ENCODE measurements at places on chromosomes 3 and 15.

- no peak for DNase-seq
These were observed 192.7 kb upstream of the TOPAZ1 start for GRCh38 chr3:44048949-44049348.

DNA sequence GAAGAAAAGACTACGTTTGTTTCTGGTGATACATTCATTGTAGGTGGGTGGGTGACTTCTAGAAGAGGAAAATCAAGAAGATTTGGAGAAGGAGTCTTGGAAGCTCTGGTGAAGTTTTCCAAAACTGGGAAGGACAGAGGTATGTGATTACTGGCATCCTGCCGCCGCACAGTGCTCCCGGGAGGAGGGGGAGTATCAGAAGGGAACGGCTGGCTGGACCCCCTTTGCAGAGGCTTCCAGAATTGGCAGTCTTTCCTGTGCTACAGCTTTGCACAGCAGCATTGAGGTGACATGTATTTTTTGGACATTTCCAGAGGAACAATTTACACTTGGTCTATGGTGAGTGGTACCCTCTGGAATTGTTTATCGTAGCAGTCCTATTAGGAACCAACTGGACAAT lies 75.7 kb upstream of the EOMES start:
- DNase-seq: no peak

DNA sequence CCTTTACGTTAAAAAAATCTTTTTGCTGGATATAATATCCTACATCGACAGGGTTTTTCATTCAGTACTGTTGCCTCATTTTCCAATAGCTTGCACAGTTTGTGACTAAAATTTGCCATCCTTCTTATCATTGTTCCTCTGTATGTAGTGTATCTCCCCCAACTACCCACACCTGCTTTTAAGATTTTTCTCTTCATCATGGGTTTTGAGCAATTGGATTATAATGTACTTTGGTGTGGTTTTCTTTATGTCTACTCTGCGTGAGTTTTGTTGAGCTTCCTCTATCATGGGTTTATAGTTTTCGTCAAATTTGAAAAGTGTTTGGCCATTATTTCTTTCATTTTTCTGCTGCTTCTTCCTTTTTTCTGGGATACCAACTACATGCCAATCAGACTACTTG lies 39.6 kb upstream of the MEF2A start:
- no peak for DNase-seq

DNA sequence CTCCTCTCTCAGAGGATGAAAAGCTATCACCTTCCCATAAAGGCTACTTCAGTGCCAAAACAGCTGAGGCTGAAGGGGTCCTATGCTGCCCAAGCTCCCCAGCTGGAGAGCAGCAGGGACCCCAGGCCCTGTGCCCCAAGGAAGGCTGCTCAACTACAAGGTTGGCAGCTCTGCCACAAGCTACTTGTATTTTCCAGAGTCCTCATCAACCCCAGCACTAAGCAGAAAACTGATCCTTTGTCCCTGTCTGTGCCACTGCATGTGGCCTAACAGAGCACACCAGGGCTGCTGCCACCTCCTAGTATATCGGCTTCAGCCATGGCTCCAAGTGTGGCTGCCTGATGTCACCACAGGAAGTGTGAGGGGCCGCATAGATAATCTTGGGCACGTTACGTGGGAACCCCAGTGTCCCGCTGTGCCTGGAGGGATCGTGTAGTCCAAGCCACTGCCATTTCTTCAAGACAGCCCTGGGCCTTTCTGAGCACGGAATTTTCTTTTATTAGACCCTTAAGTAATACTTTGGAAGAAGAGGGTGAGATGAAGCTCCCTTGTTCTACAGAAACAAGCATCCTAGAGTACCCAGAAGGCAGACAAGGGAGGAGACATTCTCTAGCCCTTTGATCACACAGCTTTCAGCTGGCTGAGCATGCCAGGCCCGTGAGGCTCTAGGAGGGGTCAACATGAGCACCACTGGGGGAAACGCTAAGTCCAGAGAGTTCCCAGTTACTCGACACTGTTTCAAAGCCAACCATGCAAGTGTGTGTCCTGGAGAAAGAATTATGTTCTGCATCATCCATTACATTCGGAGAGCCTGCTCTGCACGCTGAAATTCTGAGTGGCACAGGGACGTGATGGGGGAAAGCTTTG lies 60.7 kb downstream of the CAPN7 start:
- no peak for DNase-seq

DNA sequence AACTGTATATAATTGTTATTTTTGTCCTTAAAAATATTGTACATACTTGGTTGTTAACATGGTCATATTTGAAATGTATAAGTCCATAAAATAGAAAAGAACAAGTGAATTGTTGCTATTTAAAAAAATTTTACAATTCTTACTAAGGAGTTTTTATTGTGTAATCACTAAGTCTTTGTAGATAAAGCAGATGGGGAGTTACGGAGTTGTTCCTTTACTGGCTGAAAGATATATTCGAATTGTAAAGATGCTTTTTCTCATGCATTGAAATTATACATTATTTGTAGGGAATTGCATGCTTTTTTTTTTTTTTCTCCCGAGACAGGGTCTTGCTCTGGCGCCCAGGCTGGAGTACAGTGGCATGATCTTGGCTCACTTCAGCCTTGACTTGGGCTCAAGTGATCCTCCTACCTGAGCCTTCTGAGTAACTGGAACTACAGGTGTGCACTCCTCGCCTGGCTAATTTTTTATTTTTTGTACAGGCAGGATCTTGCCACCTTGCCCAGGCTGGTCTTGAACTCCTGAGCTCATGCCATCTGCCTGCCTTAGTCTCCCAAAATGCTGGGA lies 10.7 kb downstream of the NFKBIZ start:
- DNase-seq: no peak

DNA sequence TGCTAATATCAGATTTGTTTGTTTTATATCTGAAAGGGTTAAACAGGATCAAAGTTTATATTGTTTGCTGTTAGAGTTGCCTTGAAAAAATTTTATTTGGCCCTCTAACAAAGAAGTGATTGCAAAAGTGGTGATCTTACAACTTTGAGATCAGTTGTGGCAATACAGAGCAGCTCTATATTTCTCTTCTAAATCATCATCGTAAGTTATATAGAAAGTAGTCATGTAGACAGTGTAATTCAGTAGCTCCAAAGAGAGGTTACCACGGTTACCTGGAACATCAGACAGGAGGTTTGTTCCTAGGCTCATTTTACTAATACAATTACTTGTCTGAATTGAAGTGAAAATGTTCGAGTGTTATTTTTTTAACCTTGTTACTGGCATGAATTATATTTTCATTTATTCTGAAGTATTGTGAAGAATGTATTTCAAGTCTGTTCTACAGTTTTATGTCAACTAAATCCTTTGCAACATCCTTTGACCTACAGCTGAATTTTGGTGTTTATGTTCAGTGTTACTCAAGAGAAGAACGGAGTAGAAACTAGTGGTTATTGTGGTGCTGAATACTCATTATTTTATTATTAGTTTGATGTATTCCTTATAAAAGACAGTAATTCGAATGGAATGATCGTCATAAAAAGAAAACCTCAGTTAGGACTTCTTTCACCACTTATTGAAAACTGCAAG lies 214.2 kb downstream of the NAALADL2 start:
- DNase-seq: no peak

DNA sequence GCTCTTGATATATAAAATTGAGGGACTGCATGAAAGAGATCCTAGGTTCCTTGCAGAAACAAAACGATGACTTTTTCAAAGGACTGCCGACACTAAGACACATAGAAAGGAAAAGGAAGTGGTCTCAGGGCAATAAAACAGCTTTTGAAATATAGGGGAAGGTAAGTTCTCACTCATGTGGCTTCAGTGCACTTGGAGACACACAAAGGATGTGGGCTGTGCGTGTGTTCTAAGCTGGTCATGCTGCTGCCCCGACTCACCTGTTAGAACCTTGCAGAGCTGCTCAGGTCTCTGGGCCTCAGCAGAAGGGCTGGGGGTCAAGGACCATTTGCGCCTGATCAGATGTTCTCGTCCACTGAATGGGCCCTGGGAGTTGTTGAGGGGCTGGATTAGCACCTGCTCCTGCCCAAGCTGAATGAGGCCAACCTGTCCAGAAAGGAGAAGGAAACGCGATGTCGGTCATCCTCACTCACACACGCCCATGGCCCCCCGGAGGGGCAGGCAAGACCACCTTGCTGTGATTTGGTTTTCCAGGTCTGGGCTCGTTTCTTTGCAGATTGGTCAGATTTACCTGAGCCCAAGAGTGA lies 11.1 kb downstream of the ADAMTS17 start:
- DNase-seq: no peak

DNA sequence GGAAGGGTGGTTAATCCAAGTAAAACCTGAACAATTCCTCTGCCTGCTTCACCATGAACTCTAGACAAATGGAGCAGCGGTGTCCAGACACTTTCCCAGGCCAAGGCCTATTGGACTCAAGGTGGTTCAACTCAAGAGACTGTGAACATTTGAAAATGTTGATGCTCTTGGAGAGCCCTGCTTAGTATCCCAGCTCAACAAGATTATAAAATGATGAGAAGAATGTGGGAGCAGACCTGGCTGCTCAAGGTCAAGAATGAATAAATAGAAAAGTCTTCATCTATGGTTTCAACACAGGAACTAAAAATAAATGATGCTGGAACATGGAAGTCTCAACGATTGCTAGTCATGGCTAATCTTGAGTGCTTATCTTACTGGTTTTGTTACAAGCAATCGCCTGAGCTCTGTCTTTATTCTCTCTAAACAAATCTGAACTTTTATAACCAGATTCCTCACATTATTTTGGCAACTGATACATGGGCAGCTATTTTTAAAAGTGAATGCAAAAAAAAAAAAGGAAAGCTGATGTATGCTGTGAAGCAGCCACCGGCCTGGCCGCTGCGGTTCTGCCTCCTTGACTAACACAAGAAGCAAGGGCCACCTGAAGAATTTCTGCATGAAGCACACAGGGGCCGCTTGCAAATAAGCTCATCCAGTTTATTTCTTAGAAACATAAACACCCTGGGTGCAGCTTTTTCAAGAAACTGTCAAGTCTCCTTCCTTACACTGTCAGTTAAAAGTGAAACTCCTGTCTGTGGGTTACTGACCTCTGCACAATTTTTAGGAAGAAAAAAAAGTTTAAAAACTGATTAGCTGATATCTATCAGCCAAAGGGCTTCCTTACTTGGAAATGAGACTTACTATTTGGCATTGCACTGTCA lies 120.1 kb upstream of the ARHGEF3 start:
- no peak for DNase-seq

Measured in neural progenitor cell (in vitro differentiated cells).